ENCODE measurements at places on chromosomes 12 and 14. TPM values are rescaled to one million over a fixed set of nuclear protein-coding genes. Genes with fewer than 3 reads are reported as not detected.

GRCh38 chr12:46831335-46832129, 5.7 kb upstream of the SLC38A4 start:
- H3K4me3 ChIP-seq: peak overlapping the region; percentile 14
- H3K27ac ChIP-seq: no peak overlapping the region

GRCh38 chr12:1914114-1914911, 4.1 kb downstream of the CACNA2D4 start:
- no peak for DNase-seq
- no peaks in the 10 kb centered on the region for H3K36me3 ChIP-seq
- peaks cover 61% of the 10 kb centered on the region for H3K27me3 ChIP-seq
- no peak overlapping the region for H3K4me3 ChIP-seq

- H3K36me3 ChIP-seq: no peaks in the 10 kb centered on the region
- H3K27me3 ChIP-seq: no peaks in the 10 kb centered on the region
- DNase-seq: no peak
- H3K4me1 ChIP-seq: no peaks in the 10 kb centered on the region
- no peak overlapping the region for H3K27ac ChIP-seq
- no peak overlapping the region for H3K4me3 ChIP-seq
Measured at GRCh38 chr12:16766736-16767135, 160.8 kb upstream of the LMO3 start.

DNA sequence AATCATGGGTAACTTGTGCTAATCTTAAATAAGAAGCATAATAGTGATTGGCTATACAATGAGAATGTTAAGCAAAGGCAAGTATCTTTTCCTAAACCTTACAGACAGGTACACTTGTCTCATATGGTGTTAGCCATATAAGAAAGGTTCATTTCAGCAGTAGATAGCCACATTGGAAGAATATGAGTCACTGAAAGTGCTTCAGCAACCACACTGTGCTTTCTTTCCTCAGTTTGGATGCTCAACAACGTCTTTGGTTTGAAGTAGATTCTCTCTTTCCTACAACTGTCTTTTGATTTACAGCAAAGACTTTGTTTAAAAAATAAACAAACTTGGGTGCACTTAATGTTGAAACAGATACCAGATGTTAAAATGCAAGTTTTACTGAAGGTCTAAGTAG, 8.9 kb downstream of the DDHD1 start:
- DNase-seq: peak; percentile 39
- no peak overlapping the region for H3K4me3 ChIP-seq
- H3K27ac ChIP-seq: no peak overlapping the region
- H3K4me1 ChIP-seq: no peaks in the 10 kb centered on the region
- no peaks in the 10 kb centered on the region for H3K36me3 ChIP-seq

The TMTC2 gene
- total RNA-seq: 1.4 TPM
